ENCODE measurements at places on chromosomes 13 and 19.

GRCh38 chr19:7856109-7856591 lies 18.0 kb downstream of the PRR36 start:
- no peak for DNase-seq

- no peak for DNase-seq
Measured at GRCh38 chr19:41616792-41617621, 9.9 kb downstream of the CEACAM4 start.

- DNase-seq = peak; percentile 87
Measured at GRCh38 chr19:10388957-10389356, 8.6 kb upstream of the TYK2 start.

DNA sequence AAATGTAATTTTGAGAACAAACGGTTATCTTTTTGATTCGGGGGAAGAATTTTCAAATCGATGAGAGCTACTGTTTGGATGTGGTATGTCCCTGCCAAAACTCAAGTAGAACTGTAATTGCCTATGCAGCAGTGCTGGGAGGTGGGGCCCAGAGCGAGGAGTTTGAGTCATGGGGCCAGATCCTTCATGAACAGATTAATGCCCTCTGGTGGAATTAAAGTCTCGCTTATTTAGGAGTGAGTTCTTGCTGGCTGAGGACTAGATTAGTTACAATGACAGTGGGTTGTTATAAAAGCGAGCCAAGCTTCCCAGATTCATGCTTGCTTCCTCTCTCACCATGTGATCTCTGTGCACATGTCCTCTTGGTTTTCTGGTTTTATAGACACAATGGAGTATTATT lies 11.8 kb upstream of the PRR20A start:
- no peak for DNase-seq

DNA sequence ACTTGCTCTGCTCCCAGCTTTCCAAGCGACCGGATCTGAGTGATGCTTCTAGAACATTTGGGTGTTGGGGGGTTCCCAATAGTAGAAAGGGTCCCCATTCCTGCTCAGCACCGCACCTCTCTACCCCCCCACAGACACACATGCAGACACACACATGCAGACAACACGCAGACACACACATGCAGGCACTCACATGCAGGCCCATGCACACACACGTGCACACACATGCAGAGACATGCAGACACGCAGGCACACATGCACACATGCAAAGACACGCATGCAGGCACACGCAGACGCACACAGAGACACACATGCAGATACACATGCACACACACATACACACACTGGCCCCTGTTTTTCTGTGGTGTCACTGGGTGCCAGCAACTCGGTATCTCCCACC lies 23.8 kb downstream of the ONECUT3 start:
- no peak for DNase-seq

- no peak for DNase-seq
Measured at GRCh38 chr19:34589730-34590129, 87.2 kb downstream of the SCGB2B2 start.

GRCh38 chr13:69980799-69981198 lies 126.8 kb upstream of the ATXN8OS start:
- DNase-seq = no peak

DNA sequence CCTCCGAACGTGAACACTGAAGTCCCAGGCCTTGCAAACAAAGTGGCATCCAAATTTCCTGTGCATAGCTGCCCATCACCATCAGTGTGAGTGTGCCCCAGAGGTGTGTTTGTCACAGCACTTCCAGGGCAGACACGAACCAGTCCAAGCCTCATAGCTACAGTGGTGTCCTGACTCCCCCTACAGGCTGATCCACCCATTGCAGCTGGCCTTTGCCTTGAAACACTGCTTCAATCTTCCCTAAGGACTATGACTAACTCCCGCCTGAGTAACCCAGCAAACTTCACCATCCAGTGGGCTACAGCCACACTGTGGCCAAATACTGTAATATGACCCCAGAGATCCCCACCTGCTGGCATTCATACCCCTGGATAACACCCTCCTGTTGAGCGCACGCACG lies 3.9 kb downstream of the ZNF266 start:
- DNase-seq = peak; percentile 19

- no peak for DNase-seq
Measured at GRCh38 chr13:30418717-30419459, 3.4 kb upstream of the UBE2L5 start.

GRCh38 chr19:20051841-20052768 lies 12.8 kb upstream of the ZNF682 start:
- DNase-seq = peak; percentile 92

DNA sequence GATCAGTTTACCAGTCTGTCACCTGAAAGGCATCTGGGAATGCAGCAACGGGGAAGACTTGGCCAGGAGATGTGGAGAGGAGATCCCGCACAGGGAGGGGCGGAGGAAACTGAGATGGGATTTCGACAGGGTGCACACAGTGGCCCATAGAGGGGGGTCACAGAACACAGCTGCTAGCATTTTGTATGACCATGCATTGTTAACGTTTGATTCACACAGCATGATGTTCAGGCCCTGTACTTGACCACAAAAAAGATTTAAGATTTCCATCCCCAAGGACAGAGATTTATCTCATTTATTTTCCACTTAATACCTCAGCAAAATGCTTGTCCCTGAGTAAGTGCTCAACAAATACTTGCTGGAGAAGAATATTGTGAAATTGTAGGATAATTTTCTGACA lies 63.2 kb downstream of the RAB20 start:
- no peak for DNase-seq

DNA sequence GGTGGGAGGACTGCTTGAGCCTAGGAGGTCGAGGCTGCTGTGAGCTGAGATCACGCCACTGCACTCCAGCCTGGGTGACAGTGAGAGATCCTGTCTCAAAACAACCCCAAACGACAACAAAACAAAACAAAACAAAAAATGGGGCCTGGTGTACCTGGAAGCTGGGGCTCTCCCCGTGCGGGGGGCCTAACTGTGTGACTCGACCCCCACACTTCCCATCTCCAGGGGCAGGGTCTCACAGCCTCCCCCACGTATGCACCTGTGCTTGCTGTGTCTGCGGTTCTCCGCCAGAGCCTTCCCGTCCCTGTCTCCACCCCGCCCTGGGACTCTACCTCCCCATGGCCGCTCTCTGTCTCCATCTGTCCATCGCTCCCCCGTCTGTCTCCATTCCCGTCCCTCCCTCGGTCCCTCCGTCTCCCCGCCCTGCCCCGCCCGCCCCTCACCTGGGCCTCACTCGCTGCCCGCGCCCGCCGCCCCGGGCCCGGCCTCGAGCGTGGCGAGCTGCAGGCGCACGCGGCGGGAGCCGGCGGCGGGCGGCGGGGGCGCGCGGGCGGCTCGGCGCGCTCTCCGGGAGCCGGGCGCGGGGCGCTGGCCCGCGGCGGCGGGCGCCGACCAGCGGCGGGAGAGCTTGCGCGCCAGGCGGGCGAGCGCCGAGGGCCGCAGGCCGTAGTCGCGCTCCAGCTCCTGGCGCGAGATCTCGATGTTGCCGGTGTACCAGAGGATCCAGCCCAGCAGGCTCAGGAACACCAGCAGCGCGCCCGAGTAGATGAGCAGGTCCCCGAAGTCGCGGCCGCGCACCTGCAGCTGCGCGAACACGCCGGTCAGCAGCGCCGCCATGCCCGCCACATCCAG lies 587 bp downstream of the TMEM238 start:
- peak; percentile 62 for DNase-seq

- no peak for DNase-seq
Measured at GRCh38 chr13:26509491-26509890, 48.0 kb upstream of the WASF3 start.

Data from progenitor cell of endocrine pancreas (in vitro differentiated cells).